Ovary (tissue), 10 donors: ENCODE measurements at places on chromosomes 5 and 9.

- no peak overlapping the region for H3K27ac ChIP-seq
- H3K4me3 ChIP-seq, result no peak overlapping the region
- no peaks in the 10 kb centered on the region for H3K4me1 ChIP-seq
- H3K27me3 ChIP-seq, result no peaks in the 10 kb centered on the region
- no peaks in the 10 kb centered on the region for H3K36me3 ChIP-seq
Measured at GRCh38 chr5:115579747-115580173, 22.5 kb downstream of the TICAM2 start.

DNA sequence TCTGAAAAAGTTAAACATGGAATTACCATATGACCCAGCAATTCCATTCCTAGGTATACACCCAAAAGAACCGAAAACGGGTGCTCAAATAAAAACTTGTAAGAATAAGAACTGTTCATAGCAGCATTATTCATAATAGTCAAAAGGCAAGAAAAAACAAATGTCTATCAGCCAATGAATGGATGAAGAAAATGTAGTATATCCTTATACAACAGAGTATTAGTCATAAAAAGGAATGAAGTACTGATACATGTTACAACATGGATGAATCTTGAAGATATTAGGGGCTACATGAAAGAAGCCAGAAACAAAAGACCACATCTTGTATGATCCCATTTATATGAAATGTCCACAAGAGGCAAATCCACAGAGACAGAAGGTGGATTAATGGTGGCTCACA, 15.6 kb upstream of the BRD3 start:
- no peaks in the 10 kb centered on the region for H3K4me1 ChIP-seq
- DNase-seq, result no peak
- H3K27me3 ChIP-seq, result no peaks in the 10 kb centered on the region
- no peak overlapping the region for H3K27ac ChIP-seq
- no peaks in the 10 kb centered on the region for H3K36me3 ChIP-seq

DNA sequence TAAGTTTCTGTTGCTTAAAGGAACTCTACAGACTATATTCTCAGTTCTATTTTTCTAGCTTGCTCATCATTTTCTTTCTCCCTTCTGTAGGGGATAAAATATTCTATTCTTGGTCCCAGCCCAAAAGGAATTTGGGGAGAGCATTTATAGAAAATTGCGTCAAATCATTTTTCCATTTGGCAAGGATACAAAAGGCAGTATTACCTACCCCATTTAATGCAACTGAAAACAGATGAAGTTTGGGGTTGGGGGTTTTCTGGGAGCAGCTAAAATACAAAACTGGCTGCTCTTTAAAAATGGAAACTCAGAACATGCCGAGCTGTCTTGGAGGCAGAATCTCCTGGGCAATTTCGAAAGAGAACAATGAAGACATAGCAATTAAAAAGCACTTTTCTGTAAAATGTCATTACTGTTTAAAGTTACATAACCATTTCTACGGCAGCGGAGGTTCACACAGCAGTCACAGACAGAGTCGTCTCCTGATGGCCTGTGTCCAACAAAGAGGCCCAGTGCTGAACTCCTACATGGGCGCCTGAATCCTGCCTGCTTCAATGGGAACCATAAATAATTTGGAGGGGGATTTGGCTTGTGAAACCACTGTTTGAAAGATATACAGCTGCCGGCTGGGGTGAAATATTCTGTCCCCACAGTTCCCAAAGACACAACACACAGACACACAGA, 152.4 kb downstream of the BRINP1 start:
- H3K27me3 ChIP-seq, result no peaks in the 10 kb centered on the region
- H3K4me3 ChIP-seq, result no peak overlapping the region

DNA sequence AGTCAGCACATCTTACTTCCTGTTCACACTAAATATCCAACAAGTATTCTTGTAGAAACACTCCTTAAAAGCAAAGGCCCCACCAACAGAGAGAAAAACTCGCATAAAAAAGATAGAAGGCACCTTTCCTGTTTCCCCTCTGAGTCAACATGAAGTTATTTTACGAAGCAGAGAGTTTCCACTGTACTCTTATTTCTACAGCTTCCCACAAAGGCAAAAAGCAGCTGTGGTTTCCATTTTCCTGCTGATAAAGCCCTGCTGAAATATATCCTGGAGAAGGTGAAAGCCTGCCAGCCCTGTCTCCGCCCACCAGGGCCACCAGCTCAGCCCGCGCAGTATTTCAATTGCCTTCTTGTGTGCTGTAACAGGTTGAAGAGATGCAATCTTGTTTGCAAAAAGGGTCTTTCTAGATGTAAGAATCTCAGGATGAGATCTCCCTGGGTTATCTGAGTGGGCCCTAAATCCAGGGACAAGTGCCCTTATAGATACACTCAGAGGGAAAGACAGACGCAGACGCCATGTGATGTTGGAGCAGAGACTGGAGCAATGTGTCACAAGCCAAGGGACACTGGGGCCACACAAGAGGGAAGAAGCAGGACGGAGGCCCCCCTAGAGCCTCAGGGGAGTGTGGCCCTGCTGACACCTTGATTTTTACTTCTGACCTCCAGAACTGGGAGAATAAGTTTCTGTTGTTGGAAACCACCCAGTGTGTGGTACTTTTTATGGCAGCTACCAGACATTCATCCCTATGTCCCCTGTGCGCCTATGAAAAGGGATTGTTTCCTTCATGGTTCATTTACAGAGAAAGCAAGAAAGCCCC, 19.9 kb downstream of the SEMA4D start:
- peak; percentile 36 for DNase-seq
- no peaks in the 10 kb centered on the region for H3K27me3 ChIP-seq
- no peak overlapping the region for H3K27ac ChIP-seq
- H3K36me3 ChIP-seq, result no peaks in the 10 kb centered on the region
- peaks cover 4% of the 10 kb centered on the region for H3K4me1 ChIP-seq

GRCh38 chr5:175484829-175485228, 6.5 kb downstream of the SFXN1 start:
- DNase-seq, result no peak
- no peak overlapping the region for H3K4me3 ChIP-seq
- H3K4me1 ChIP-seq, result peaks cover 3% of the 10 kb centered on the region
- H3K27me3 ChIP-seq, result no peaks in the 10 kb centered on the region

DNA sequence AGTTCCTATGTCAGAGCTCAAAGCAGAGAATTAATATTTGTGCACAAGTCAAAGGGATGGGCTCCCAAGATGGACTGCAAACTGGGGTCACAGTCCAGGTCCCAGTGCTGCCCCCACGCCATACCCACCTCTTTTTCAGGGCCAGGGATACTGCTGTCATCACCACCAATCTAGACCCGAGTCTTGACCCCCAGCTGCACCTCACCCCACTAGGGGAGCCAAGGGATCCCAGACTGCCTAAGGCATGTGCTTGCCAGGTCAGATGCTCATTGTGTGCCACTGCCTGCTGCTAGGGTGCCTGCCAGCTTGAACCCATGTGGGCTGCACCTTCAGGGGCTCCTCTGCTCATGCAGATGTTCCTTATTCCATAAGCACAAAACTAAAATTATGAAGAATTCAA, 215.6 kb upstream of the NREP start:
- H3K27ac ChIP-seq, result no peak overlapping the region
- H3K4me1 ChIP-seq, result no peaks in the 10 kb centered on the region
- no peak overlapping the region for H3K4me3 ChIP-seq
- H3K27me3 ChIP-seq, result no peaks in the 10 kb centered on the region
- no peak for DNase-seq
